PC-3 (cell line): ENCODE measurements at places on chromosomes 16 and 17.

- no peak for DNase-seq
Measured at GRCh38 chr17:5033352-5034015, 1.7 kb downstream of the SLC52A1 start.

GRCh38 chr17:29042026-29042678 is 789 bp upstream of the PIPOX start:
- no peak for DNase-seq

- no peak for DNase-seq
Measured at GRCh38 chr17:10624969-10625368, 32.1 kb downstream of the MYH3 start.

DNA sequence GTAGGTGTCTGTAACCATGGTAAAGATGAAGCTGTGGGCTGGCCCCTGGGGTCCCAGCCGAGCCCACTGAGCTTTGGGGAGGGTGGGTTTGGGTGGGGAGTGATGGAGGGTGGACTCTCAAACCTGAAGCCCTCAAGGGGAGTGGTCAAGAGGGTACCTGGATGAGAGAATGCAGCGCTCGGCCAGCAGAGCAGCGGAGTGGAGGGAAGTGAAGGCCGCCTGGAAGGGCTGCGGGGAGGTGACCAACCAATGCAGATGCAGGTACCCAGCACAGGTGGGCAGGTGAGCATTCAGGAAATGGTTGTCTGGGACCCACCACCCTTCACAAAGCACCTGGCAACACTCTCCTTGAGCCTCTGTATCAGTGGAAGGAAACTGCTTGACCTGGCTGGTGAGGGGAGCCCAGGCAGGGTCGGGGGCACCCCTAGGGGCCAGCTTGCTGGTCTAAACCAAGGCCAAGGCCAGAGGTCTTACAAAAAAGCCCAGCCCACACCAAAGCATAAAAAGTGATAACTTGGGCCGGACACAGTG is 3.4 kb upstream of the SLC5A10 start:
- DNase-seq = no peak

- peak; percentile 92 for DNase-seq
Measured at GRCh38 chr17:44981221-44981968, 13.3 kb upstream of the C1QL1 start.

DNA sequence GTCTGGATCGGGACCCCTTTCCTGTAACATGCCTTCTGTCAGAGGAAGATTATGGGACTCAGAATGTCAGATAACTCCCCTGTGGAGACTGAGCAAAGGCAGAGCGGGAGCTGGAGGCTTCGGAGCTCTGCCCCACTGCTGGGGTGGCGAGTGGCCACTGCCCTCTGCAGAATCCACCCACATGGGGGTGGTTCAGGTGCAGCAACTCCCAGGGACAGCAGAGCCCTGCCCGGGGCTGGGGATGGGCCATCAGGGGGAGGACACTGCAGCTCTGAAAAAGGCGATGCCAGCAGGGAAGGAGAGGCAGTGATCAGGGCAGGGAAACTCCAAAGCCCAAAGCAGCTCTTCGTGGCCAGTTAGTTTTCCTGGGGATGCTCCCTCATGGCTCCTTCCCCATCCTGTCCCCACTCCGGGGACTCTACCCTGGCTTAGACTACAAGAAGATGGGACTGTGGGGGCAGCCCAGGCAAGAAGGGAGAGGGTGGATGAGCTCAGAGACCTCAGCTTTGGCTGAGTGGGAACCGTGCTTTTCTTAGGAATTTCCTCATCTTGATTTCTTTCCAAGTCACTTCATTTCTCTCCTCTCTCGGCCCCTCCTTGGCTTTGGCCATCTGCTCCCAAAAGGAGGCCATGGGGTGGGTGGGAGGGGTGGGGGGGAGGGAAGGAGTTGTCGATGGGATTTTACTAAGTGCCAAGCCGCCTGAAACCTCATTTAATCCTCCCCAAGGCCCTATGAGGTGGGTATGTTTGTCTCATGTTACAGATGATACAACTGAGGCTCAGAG is 4.0 kb downstream of the CA4 start:
- no peak for DNase-seq

DNA sequence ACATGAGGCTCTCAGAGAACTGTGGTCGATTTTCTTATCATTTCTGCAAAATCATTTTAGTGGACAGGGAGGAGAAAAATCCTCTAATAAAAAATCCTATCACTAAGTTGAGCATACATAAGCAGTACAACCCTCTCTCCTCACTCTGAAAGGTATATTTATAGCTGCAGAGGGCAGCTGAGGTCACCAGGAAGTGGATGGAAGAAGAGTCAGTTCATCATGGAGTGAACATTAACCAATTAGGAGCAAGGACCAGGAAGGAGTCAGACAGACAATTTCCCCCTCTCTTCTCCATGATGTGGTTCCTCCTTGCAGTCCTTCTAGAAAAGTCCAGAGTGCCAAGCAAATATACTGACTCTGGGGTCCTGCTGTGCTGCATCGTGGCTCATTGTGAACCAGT is 253.7 kb downstream of the TOX3 start:
- DNase-seq = no peak

DNA sequence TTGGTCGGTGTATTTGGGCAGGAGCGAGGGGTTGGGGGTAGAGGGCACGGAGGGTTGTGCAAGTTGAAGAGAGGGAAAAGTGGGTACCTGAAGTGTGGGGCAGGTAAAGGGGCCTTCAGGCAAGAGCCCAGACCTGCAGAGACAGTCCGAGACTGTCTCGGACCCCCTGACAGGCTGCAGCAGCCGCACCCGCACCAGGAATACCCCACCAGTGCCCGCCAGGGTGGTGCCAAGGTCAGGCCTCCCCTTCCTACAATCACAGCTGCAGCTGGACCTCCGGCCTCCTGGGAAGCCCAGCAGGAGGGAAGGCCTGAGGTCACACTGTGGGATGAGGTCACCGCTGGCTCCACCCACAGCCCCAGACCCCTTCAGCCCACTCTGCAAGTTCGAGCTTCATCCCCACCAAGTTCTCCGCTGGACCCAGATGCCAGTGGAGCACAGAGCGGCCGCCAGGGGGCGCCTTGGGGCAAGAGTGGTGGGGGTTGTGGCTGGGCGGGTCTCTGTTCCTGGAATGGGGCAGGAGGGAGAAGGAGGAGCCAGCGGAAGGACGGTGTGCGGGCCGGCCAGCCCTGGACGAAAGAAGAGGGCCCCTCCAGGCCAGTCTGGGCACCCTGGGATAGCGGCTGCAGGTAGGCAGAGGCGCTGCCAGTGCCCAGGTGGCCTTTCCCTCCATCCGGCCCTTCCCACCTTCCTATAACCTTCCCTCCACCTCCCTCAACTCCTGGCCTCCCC is at the start of gene HSD3B7:
Gene HSD3B7, plus strand, starts transcription at position 539 of the 732 bp plus-strand sequence. CDS start 452 bp downstream, outside the sequence.
- peak; percentile 78 for DNase-seq

DNA sequence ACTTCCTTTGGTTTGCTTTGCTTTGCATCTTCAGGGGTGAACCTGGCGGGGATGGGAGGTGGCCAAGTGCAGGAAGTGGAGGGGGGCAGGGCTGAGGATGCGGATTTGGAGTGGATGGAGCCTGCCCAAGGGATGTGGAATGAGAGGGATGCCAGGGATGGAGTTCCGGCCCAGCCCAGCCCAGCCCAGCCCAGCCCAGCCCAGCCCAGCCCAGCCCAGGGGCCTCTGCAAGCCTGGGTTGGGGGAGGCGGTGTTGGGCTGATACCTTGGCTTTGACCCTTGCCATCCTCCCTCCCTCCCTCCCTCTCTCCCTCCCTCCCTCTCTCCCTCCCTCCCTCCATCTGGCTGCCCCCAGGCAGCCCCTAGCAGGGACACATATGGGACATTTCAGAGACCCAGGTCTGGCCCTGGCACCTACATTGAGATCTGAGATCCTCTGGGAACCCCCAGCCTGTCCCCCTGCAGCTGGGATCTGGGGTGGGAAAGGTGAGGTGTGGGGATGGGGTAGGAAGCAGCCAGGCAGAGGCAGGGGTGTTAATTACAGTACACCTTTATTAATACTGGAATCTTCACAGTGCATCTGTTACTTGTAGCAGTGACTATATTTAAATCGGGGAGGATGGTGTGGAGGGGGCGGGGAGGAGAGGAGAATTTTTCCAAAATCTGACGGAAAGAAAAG is 14.5 kb downstream of the IL34 start:
- DNase-seq = no peak

GRCh38 chr16:180681-181564 is 664 bp downstream of the HBQ1 start:
- no peak for DNase-seq

DNA sequence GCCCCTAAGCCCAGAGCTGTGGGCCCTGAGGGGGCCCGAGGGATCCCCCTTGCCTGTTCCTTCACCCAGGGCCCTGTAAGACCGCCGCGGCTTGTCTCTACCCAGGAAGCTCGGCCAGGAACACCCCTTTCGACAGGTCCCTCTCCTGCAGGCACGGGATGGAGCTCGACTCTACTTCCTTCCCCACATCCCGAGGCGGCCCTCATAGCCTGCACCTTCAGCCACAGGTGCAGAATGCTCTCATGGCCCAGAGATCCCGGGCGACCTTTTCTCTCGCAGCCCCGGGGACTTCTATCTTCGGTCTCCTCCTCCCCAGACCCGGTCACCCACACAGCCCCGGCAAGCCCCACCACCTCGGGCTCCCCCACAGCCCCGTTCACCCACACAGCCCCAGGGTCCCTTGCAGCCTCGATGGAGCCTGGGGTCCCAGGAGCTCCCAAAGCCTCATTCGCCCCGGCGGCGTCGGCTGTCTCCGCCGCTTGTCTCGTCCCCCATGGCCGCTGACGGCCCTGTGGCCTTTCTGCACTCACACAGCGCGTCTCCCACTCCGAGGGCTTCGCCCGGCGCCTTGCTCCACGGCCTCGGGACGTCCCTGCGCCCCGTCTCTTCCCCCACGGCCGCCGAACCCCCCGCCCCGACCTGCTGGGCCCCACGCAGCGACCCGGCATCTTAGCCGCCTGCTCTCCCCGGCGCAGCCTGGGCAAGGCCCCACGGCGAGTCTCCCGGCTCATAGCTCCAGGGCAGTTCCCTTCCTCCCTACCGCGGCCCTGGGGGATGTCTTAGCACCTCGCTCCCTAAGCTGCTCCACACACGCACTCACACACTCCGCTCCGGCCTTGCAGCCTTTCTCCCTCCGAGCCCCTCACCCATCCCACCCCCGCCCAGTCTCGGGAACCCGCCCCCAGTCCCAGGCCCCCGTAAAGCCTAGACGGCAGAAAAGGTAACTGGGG is 650 bp downstream of the KIAA0753 start:
- peak; percentile 39 for DNase-seq

DNA sequence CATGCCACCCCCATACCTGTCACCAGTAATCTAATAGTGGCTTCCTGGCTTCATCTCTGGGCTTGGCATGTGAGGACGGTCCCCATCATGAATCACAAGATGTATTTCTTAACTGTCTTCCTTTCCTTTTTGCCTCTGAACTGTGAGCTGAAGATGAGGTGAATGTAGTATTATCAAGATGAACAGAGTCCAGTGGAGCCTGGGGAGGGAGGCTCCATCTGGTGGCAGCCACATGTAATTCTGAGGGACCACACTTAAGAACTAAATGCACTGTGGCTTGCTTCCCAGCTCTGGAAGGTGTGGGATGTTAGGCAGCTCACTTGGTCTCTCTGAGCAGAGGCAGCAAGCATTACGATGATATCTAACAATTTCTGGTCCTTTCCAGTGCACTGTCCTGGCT is 354.9 kb upstream of the ASIC2 start:
- DNase-seq = no peak

DNA sequence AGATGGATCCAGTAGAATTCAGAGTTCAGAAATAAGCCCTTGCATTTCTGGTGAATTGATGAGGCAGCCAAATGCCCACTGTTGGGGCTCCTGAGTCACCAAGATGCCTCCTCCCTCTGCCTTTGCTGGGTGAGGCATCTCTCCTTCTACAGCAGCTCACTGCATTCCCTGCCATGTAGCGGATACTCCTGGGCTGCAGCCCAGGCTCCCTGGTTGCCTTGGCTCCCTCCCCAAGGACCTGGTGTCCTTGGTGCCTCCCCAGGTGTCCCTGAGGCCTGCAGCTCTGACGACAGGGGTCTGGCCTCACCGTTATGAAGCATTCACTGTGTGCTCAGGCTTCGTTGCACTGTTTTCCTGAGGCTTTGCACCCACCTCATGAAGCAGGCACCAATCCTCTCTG is 7.7 kb downstream of the RAP1GAP2 start:
- DNase-seq = peak; percentile 24

GRCh38 chr17:4161192-4161966 is 18.4 kb downstream of the CYB5D2 start:
- DNase-seq = peak; percentile 86

DNA sequence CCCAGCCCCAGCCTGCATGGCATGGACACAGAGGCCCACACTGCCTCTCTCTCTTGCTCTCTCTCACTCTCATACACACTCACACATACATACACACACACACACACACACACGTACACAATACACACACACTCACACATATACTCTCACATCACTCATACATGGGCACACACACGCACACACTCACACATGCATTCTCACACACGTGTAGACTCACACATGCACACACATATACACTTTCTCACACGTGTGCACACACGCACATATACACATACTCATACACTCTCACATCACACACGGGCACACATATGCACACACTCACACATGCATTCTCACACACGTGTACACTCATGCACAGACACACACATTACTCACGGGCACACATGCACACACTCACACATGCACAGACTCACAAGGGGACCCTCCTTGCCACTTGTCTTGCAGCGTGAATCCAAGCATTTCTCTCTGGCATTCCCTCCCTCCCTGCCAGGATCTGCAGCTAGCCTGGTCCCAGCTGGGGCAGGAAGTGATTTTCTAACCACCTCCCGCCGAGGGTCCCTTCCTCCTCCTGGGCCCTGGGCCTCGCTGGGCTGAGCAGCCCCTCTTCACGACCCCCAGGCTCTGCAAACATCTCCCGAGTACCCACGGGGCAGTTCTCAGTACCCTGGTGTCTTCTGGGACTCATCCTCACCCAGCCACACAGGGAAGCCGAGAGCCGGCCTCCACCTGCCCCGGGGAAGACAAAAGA is 37.5 kb downstream of the IL21R start:
- DNase-seq = no peak

DNA sequence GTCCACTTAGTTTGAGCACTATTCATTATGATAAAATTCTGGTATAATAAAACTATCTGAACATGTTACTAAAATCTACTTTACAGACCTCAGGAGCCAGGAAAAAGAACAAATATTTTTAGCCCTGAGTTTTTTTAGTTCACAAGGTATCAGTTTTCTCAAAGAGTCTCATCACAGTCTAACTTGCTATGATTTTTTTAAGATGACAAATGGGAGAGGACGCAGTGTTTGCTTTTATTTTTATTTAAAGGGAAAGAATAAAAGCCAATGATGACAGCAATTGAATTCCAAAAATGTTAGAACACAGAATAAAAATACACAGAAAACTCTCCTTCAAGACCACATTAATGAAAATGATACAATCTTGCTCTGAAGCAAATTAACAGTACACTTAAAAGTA is 7.4 kb downstream of the MED13 start:
- DNase-seq = no peak
